CD4-positive, alpha-beta T cell (primary cell): ENCODE measurements at places on chromosomes 4 and X. TPM values are rescaled to one million over a fixed set of nuclear protein-coding genes. Genes with fewer than 3 reads are reported as not detected.

- DNase-seq, result no peak
Measured at GRCh38 chr4:29336861-29337260, 1383.3 kb upstream of the PCDH7 start.

GRCh38 chr4:7416745-7417432, 17.8 kb downstream of the PSAPL1 start:
- no peak for DNase-seq

DNA sequence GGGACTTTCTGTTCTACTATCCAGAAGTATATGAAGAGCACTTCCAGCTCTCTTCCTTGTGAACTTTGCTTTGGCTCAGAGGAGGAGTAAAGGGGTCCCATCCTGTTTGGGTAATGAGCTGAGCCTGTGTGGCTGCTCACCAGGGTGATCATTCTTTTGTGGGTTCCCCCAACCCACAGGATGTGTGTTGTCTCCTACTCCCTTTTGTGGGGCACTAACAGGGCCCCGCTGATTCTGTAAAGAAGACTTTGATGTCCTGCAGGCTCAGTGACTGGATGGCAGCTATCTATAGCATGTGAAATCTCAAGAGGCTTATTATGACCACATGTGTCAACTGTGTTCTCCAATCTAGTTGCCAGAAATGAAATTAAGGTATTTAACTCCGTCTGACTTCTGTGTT, 40.8 kb downstream of the ZNF518B start:
- DNase-seq, result no peak

- DNase-seq, result no peak
Measured at GRCh38 chr4:24607334-24607733, 23.0 kb upstream of the DHX15 start.

GRCh38 chrX:153733651-153734240, 9.1 kb downstream of the ABCD1 start:
- DNase-seq, result no peak

DNA sequence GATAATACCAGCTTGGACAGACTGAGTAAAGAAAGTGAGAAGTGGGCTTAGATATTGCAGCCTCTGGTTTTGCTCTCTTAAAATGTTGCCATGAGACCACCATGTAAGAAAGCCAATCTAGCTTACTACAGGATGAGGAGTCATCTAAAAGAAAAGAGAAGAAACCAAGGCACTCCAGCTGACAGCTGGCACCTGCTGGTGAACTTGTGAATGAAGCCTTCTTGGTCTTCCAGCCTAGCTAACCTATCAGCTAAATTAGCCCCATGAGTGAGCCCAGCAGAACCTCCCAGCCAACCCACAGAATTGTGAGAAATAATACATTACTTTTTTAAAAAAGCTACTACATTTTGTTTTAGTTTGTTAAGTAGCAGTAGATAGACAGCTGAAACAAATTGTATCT, 154.5 kb upstream of the QRFPR start:
- no peak for DNase-seq

- DNase-seq, result no peak
Measured at GRCh38 chr4:143225167-143225566, 40.5 kb downstream of the USP38 start.

DNA sequence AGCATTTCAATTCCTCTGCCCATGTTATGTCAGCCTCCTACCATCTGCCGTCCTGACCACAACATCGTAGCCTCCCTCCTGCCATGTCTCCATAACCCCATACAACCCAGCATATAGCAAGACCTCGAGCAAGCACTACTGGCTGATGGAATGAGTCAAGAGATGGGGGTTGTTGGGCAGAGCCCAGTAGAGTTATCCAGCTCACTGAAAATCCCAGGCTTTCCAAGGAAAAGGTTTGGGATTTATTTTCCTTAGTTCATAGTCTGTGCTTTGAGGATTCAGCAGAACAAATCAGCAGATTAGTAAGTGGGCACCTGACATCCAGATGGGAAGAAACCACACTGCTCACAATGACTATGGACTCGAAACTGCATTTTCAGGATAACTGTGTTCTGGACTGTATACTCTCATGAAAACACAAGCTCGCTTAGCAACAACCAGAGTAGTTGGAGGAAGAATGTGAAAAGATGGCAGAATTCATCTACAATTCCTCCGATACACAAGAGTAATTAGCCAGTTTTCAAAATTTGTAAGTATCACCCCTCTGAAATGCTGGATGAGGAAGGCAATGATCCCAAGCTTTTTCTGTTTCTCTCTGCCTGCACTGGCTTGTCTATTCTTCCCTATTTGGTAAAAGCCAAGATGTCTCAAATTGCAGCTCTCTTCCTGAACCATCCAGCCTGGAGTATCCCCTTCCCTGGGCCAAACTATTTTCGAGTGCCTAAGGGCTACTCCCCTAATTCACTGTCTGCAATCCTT, 186.2 kb upstream of the TBL1X start:
- DNase-seq, result no peak

DNA sequence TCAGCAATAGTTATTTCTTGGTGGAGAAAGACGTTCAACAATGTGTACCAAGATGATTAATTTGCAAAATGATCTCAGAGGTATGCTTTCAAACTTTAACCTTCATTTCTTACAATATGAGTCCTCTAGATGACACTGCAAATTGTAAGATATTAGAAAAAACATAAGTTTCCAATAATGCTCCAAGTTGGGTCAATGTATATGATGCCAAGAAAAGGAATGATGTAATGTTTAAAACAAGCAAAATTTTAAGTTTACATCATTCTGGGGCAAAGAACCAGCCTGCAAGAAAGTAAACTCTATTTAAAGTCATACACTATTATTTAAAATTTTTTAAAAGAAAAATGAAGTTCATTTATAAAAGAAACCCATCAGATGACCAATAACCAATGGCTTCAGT, 56.1 kb downstream of the PRSS12 start:
- DNase-seq, result no peak

DNA sequence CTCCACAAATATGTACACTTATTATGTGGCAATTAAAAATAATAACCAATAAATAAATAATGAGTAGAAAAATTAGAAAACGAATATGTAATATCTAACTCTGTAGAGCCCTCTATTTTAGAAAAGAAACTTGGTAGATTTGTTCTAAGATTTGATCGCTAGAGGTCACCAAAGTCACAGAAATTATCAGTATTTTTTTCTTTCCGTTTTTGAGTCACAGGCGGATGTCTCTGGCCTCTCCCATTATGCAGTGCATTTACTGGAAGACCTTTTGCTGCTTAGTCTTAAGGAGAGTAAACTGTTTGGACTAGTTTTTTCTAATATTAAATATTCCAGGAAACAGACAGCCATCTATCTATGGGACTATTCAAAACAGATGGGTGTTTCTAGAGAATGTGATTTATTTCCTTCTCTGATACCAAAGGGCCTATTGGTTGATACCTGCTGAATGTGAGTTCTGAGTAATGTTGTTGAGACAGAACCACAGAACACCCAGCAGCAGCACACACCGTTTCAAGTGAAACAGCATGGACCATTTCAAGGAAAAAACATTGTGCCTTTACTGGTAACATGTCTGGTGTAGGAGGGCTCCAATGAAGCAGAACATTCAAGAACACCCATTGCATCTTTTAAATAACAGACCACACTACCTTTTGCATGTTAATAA, 34.0 kb upstream of the GYPA start:
- DNase-seq, result no peak

GRCh38 chr4:78951862-78952472, 12.7 kb upstream of the PAQR3 start:
- no peak for DNase-seq

DNA sequence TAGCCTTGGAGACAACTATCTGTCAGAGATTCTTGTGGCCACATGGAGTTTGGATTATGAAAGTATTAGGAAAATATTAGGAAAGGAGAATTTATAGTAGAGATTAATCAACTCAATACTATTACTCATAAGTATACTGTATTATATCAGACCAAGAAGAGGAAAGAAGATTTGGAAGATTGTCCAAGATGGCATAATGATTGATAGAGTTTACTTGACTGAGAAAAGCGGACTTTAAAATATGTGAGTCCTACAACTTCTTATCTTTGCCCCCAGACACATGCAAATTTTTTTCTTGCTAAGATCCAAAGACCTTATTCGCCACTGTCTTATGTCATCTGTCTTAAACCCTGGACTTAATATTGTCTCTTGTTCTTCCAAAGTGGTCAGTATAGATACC, 54.8 kb upstream of the SHISA3 start:
- DNase-seq, result no peak

- DNase-seq, result no peak
Measured at GRCh38 chr4:156765277-156765676, 206.3 kb downstream of the PDGFC start.

DNA sequence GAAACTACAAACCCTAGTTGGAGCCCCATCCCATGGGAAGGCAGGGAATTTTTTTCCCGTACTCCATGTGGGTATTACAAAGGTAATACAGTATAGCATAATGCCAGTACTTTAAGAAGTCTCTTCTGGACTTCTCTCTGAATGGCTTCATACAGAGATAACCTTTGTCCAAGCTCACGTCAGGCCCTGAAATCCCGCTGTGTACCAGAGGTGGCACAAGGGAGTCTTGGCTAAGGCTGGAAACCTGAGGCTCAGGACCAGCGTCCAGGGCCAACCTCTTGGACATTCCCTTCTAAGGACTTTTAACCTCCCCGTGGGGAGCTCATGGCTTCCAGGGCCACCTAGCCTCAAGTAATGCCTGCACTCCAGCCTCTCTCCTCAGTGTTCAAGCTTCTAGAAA, 338.9 kb upstream of the FAM241A start:
- no peak for DNase-seq

GRCh38 chr4:150402871-150403272, 179.1 kb upstream of the MAB21L2 start:
- peak; percentile 7 for DNase-seq

GRCh38 chr4:78332976-78333375, 218.6 kb upstream of the ANXA3 start:
- DNase-seq, result no peak

DNA sequence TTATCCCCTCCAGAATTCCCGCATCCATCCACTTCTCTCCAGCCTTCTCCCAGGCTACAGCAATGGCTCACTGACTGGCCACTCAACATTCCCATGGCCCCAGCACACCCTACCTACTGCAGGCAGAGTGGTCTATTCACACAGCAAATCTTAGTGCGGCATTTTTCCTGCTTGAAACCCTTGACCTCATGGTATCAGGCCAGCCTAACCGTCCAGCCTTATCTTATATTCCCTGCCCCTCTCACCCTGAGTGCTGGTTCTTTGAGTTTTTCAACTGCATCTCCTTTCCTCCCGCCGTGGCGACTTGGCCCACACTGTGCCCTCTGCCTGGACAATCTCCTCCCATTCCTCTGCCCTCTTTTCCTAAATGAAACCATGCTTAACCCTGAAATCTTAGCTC, 10.0 kb upstream of the S100G start:
- no peak for DNase-seq

DNA sequence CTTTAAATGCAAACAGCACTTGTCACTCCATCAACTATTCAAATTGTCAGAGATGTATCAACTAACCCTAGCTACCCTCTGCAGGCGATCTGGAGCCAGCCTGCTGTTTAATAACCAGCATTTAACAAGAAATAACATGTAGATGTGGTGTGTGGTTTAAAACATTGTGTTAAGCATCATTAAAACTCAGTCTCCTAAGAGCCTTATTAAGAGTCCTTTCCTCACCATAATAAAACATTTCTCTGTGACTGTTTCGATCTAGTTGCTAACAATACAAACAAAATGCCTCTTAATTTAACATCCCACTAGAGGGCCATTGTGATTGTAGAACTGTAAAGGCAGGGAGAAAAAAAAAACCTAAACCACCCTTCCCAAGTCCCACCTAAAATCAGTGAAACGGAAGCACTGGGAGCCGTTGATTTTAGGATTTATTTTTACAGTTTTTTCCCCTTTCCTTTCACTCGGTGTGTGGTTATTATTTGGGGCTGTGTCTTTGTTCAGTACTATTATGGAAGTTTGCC, 708.6 kb downstream of the C4orf33 start:
- no peak for DNase-seq

- DNase-seq, result no peak
Measured at GRCh38 chr4:66524781-66525180, 854.5 kb upstream of the EPHA5 start.

DNA sequence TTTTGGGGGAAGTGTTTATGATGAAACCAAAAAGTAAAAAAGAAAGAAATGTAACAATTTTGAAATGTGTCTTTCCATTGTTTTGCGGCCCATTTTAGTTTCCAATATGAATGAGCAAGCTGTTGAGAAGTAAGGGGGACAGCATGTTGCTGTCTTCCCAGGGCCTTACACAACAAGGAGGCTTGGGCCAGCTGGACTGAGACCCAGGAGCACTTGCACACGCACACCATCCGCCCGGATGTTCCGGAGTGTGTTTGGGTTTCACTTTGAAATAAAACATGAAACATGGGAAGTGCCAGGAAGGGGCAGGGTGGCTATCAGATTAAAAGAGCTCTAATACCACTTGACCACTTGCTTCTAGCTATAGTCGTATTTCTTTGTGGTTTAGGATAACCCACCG, 144.4 kb downstream of the NHS start:
- DNase-seq, result no peak

- no peak for DNase-seq
Measured at GRCh38 chrX:15567886-15568616, 32.7 kb downstream of the ACE2 start.

Gene AFP
- not detected for total RNA-seq

Gene HHIP
- not detected for total RNA-seq

Gene FAM184B
- not detected for total RNA-seq

Gene NWD2
- not detected for total RNA-seq

Gene CYBB
- 1.6 TPM for total RNA-seq

Gene NKAP
- 15.6 TPM for total RNA-seq

Gene ODAPH
- total RNA-seq, result not detected

Gene ADH7
- not detected for total RNA-seq

Gene TMPRSS11D
- not detected for total RNA-seq

Gene FGF13
- total RNA-seq, result not detected

Gene RNF175
- 1.4 TPM for total RNA-seq

Gene SLC49A3
- total RNA-seq, result 0.22 TPM

Gene XG
- not detected for total RNA-seq

Gene PQBP1
- total RNA-seq, result 76.6 TPM

Gene TMEM175
- 57.7 TPM for total RNA-seq
